ENCODE measurements at places on chromosomes 3 and 15.

- no peak for DNase-seq
Observed at GRCh38 chr15:31452595-31453557, 126.2 kb downstream of the KLF13 start.

- DNase-seq = peak; percentile 58
Observed at GRCh38 chr3:197186887-197187588, 111.4 kb downstream of the DLG1 start.

DNA sequence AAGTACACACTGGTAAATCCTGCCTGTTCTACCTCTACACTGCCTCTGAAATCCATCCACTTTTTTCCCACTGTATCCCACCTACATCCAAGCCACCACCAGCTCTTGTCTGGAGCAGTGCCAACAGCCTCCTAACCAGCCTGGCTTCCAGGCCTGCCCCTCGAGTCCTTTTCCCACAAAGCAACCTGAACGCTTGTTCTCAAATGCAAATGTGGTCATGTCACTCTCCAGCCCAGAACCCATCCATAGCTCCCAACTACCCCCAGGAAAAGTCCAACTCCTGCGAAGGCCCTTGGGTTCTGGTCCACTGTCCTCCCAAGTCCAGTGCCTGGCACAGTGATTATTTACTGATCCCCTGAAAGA, 83.8 kb downstream of the SEMA5B start:
- no peak for DNase-seq

DNA sequence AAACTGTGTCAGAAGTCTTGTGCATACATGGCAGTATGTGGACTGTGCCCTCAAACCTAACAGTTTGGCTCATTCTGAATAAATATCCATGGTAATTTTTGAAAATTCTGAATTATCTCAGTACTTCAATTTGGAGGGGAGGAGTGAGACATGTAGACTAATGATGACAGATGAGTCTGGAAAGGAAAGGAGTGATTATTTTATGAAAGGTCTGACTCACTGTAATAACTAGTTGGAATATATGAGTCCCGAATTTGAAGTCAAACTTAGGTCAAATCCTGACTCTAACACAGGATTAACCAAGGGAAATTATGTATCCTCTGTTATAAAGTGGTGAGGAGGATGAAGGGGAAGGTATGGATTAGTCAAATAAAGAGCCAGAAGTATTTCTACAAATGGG, 38.6 kb downstream of the SUCNR1 start:
- peak; percentile 37 for DNase-seq

- DNase-seq = no peak
Observed at GRCh38 chr3:97996988-97997387, 24.8 kb upstream of the RIOX2 start.

DNA sequence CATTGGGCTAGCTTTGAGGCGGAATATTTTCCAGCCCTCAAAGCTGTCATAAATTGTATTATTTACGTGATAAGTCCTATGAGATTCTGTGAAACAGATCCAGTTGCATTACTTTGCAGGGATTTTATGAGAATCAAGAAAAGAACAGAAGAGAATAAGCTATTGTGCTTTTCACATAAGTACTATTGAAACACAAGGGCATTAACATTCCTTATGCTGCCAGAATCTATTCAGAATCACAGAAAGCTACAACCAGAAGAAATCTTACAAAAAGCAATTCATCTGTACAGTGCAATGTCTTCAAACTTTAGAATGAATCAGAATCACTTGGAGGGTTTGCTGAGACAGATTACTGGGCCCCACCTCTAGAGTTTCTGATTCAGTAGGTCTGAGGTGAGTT, 10.6 kb upstream of the CACNA1D start:
- DNase-seq = no peak

DNA sequence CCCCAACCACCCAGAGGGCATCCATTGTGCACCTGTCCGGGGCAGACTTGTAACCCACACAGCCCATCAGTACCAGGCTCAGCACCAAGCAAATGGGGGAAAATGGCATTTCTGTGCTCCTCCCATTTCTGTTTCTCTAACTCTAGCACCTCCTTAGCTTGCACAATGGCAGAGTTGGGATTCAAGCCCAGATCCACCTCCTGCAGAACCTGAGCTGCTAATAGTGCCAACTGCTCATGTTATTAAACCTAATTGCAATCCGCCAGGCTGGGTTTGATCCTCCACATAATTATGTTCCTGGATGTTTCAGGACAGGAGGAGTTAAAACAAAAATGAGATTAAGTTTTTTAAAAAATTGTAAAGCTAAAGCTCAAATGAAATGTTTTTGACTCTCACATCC, 235.0 kb downstream of the OCA2 start:
- no peak for DNase-seq

- DNase-seq = peak; percentile 30
Observed at GRCh38 chr15:62067448-62068044, 769 bp downstream of the C2CD4A start.

DNA sequence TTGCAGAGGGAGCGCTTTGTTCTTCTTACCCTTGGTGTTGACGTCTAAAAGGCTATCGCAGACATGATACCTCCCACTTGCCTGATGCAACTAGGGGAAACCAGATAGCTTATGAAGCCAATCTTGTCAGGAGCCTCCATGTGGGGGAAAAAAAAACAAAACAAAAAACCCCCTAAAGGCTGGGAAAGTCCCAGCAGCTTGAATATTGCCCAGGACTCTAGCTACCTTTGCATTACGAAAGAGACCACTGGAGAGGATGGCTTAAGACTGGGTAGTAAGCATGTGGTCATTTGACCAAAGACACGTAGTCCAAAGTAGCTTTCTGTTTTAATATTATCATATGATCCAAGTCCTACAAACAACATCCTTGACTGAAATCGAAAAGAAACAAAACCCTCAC, 120.7 kb upstream of the WNT5A start:
- DNase-seq = no peak

DNA sequence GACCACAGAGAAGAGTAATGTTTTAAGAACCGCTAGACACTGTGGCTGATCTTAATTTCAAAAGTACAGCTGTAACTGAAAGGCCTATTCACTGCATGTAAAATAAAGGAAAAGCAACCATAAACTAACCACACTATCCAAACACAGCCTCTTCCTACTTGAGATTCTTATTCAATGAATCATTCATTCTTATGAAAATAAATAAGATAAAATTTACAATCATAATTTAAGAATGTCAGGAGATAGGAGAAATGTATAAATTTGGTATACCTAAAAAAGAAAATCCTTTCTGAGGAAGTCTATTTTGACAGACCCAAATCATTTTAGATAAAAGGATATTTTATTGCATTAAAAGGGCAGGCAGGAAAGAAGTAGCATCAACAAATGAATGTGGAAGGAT, 533.5 kb upstream of the ZNF385D start:
- DNase-seq = peak; percentile 32

DNA sequence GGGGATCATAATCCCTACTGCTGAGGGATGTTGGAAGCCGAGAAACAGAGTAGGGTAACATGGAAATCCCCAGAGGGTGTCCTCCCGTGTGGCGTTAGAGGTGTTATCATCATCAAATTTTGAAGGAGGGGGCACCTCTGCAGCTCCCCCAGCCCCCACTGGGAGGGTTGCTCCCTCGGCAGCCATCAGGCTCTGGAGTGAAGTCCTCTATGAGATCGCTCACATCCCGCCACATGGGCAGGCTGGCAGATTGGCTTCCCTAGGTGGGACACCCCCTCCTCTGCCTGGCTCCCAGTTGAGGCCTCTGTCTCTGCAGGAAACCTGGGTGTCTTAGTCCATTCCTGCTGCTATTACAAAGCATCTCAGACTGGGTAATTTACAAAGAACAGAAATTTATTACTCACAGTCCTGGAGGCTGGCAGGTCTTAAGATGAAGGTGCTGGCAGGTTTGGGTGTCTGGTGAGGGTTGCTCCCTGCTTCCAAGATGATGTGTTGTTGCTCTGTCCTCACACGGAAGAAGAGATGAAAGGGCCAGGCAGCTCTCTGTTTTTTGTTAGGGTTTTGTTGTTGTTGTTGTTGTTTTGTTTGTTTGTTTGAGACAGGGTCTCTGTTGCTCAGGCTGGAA, 120.5 kb downstream of the NUP210 start:
- no peak for DNase-seq

GRCh38 chr3:197371591-197372046, 73.2 kb upstream of the DLG1 start:
- no peak for DNase-seq

- DNase-seq = peak; percentile 91
Observed at GRCh38 chr15:62895905-62896316, 146.6 kb upstream of the TPM1 start.

DNA sequence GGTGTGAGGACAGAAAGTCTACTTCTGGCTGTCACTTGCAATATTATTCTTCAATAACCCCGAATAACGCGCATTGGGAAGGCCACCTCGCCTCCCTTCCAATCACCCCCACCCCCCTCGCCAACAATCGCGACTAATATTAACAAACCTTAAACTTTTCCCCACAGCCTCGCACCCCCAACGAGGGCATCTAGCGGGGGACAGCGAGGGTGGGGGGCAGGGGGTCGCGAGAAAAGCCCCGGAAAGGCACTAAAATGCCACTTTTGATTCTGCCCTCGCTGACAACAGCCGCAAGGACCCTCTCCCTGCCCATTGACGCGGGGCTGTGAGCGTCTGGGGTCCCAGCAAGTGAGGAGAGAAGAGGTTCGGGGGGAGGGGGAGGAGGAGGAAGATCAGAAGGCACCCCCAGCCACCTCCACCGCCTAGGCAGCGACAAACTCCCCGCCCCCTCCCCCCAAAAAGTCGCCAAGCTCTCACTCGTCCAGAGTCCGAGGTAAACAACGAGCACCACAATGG, 868 bp downstream of the SATB1 start:
- DNase-seq = no peak

GRCh38 chr3:11390411-11391131, 118.4 kb downstream of the ATG7 start:
- no peak for DNase-seq

DNA sequence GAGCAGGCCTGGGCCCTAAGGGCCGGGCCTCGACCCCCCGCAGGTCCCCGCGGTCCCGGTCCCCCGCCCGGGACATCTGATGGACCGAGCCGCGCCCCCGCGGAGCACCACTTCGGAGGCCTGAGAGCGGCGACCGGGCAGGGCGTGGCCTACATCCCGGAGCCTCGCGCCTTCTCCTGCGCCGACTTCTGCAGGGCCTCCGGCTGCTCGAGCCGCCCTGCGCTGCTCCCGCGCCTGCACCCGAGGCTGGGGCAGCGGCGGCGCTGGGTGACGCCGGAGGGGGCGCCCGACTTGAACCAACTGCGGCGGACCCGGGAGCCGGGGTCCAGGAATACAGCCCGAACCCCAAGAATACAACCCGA, 14.9 kb upstream of the GP9 start:
- DNase-seq = no peak

DNA sequence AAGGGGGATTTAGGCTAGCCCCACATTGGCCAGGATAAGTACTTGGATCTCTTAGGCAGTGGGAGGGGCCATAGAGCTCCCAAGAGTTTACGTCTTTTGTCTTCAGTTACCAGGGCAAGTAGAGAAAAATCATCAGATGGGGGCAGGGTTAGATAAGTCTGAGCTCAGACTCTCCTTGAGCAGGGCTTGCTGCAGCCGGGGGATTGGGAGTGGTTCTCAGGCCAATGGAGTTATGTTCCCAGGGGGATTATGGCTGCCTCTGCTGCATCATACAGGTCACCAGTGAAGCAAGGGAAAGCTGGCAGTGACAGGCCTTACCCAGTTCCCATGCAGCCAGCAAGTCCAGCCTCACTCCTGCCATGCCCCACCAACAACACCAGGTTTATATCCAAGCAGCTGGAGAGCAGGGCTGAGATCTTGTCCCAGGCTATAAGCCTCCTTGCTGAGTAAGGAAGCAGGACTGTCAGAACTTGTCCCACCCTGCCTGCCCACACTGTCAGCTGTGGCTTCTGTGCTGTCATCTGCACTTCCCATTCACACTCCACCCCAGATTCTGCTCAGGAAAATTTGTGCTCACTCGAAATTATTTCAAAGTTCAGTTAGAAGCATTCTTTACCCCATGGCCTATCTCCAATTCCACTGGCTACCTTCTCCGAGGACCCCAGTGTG, 215.3 kb downstream of the FAM43A start:
- no peak for DNase-seq

DNA sequence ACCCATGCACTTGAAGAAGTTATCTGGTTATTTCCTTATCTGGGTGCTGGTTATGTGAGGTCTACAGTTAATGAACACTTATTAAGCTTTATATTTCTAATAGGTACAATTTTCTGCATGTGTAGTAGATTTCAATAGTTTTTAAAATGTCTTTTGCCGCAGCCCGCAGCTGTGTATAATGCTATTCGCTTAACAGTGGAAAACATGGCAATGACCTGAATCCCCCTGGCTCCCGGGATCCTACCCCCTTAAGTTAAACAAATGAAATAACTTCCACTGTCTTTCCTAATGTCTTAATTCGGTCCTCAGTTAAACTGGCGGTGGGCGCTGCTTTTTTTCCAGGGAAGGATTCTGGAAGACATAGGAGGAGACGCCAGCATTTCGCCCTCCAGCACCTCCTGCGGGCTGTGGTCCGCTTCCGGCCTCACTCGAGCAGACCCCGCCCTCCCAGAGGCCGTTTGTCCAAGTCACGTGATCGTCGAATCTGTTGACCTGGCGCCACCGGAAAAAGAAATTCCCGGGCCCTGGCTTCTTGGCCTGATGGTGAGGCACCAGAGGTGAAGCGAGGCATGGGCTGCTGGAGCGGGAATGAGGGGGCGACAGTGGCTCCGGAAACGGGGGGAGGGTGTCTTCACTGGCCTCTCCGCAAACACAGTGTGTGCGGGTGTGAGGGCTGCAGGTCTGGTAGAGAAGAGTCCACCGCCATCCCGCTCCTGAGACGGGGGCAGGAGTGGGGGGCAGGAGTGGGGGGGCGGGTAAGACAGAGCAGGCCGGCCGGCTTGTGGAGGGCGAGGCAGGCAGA, 45.6 kb upstream of the CSPG4 start:
- DNase-seq = peak; percentile 93

DNA sequence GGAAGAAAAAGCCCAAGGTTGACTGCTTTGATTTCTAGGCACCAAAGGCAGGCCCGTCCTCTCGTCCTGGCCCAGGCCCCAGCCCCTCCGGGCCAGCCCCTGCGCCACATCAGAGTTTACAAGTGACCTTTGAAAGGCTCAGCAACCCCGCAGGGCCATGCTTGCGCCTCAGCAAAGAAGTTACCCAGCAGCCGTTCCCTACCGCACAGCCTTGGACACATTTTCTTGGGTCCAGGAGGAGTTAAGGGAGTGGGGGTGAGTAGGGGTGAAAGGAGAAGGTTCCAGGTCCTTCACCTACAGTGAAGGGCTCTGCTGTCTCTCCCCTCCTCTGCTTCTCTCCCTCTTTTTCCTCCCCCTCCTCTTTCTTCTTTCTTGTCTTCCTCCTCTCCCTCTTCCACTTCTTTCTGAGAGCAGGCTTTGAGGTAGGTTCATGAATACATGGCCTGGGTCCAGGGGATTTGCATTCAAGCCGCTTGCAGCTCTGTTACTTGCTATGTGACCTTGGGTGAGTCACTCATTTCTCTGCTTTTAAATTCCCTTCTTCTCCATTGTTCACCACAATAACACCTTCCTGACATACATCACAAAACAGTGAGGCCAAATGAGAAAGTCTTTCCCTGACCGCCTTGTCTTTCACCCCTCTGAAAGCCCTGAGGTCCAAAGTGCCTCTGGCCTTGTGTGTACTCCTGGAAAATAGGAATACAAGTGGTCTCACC, 223.3 kb upstream of the TPRG1 start:
- peak; percentile 92 for DNase-seq

All from EL (cell line).